ENCODE measurements at places on chromosomes 6 and 20.

- DNase-seq, result no peak
Measured at GRCh38 chr20:38829296-38829875, 23.9 kb downstream of the PPP1R16B start.

GRCh38 chr20:3735768-3736167, 3.3 kb downstream of the HSPA12B start:
- DNase-seq, result no peak

- no peak for DNase-seq
Measured at GRCh38 chr6:89299466-89299850, 15.6 kb downstream of the GABRR2 start.

DNA sequence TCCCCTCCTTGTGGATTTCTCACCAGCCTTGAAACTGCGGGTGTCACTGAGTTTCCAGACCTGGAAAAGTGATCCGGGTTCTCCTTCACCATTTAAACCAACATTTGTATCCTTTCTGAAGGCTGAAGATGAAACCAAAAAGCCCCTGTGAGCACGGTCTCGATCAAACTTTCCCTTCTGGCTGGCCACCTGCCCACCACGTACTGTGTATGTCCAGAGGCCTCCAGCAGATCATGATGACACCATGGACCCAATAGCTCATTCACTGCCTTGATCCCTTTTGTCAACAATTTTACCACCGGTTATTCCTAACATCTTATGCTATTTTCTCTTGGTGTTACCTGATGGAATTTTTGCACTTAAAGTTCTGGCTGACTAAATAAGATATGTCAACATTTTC, 15.6 kb downstream of the ULBP1 start:
- no peak for DNase-seq

DNA sequence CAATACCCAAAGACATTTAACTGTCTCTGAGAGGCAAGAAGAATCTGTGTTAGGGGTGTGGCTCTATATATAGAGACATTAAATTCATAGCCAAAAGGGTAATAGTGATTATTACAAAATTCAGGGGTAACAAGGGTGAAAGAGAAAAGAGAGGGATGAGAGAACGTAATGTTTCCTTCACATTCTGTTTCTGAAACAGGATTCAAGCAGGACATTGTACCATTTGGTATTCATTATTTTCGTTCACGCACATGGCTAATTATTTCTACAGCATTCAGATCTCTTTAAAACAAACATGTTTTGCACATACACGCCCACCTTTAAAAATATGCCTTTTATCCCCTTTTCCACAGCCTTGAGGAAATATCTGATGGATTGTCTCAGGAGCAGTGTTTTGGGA, 122.7 kb downstream of the GMPR start:
- DNase-seq, result no peak

DNA sequence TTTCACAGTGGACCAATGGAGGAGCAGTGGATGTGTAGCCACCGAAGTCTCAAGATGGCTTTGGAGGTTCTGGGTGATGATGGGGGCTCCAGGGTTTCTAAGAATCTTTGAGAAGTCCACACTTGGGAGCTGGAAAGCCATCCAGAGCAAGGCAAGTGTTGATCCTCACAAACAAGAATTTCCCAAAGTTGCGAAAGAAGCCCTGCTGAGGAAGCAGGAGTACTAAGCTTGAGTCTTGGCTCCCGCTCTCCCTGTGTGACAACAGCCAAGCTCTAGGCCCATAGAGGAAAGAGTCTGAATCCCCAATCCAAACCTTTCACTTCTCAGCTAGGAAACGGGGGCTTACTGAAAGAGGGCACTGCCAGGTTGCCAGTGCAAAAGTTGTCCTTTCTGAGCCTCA, 106.0 kb downstream of the EDN3 start:
- no peak for DNase-seq

GRCh38 chr6:157613011-157613522, 210.0 kb upstream of the SNX9 start:
- no peak for DNase-seq

GRCh38 chr6:82589509-82590206, 226.0 kb downstream of the TPBG start:
- DNase-seq, result no peak

DNA sequence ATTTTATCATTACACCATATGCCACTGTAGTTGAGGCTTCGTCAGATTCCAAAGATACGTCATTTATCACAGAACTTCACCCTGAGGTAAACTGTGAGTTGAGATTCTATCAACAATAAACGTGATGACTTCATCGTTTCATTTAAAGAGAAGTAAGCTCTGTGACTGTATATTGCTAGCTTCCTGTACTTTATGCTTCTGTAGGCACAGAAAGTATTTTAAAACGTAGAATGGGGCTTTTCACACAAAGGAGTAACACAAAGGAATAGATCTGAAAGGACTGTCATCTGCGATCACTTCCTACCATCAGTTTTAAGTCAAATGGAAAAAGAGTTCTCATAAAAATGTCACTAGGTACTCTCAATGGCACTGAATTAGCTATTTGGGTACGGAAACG, 234.4 kb upstream of the MCHR2 start:
- peak; percentile 10 for DNase-seq

DNA sequence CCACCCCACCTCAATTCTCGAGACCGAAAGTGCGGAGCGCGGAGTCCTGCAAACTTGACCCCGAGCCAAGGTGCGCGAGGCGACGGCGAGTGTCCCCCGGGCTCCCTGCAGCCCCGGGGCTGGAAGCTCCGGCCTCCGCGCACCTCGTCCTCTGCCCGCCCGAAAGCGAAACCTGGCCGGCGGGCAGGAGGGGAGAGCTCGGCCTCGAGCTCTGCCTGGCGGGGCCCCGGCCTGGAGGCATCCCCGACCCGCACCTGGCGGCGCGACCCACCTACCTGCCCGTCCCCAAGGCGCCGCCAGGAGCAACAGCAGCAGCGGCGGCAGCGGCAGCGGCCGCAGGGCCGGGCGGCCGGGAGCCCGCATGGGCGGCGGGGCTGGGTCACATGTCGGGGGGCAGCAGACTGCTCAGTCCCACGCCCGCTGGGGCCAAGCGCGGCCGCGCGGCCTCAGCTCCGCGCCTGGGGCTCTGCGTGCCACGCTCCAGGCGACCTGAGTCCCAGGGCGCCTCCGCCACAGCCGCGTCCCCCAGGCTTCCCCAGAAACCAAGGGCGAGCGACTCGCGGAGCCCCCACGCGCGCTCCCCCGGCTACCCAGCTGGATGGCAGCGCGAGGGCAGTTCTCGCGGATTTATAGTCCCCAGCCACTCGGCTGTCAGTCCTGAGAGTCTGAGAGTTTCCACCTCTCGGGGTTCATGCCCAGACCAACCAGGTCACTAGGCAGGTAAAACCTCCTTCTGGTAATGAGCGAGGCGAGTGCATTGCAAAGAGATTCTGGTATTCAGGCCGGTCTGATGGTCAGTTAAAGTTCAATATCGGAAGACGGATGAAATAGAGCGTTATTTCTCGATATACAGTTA, at the start of gene IL20RA:
Gene IL20RA, minus strand, starts transcription at position 600 of the 856 bp plus-strand sequence. Its CDS starts 237 bp downstream, at position 363.
- DNase-seq, result peak; percentile 10

DNA sequence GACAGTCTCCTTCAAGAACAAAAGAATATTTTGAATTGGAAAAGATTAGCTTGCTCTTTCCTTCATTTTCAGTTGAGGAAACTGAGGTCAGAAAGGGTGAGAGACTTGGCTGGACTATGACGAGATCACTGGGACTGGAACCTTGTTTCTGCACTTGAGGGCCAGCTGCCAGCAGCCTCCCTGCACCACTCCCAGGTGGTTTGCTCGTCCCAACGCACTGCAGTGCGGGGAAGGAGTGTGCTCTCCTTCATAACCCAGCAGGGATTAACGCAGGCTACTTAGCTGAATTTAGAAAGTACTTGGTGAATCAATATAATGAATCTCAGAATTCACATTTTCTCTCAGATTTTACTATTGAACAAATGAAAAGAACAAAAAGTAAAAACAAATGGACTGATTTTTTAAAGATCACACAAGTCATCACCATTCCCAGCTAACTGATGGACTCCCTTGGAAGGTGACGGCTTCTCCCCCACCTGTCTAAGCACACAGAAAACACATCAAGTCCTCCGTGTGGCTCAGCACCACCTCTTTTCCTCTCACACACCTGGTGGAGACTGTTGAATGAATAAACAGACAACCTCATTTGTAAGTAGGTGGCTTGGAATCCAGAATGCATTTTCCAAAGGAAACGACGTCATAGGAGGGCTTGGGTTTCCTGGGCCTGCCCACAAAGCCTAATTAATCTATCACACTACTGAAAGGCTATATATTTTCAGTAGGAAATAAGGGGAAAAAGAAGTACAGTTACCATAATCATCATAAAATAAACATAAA, 121.0 kb downstream of the QRSL1 start:
- DNase-seq, result no peak

GRCh38 chr6:69337311-69337710, 459.5 kb downstream of the LMBRD1 start:
- no peak for DNase-seq

- DNase-seq, result no peak
Measured at GRCh38 chr6:71531006-71531405, 242.4 kb downstream of the OGFRL1 start.

- DNase-seq, result no peak
Measured at GRCh38 chr6:36508532-36508931, 38.7 kb downstream of the STK38 start.

Measured in left renal pelvis (tissue), 4 donors.